ENCODE measurements at places on chromosomes 13 and 19.

DNA sequence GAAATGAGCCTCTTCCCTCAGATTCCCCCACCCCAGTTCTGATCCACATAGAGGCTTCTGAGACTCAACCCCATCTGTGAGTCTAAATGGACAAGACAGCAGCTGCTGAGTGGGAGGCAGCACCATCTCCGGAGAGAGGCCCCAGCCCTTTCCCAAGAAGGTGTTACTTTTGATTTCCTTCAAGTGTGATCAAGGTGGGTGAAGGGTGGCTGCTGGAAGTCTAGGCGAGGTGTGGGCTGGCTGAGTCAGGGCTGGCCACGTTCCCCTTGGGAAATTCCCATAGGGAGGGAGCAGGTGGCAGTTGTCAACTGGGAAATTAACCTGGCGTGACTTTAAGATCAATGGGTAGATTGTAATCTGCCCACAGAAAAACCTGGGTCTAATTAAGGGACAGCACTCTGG, 148.0 kb downstream of the FOXO1 start:
- no peak overlapping the region for H3K4me3 ChIP-seq
- no peak for DNase-seq
- H3K36me3 ChIP-seq, result no peaks in the 10 kb centered on the region
- H3K4me1 ChIP-seq, result peaks cover 12% of the 10 kb centered on the region
- no peaks in the 10 kb centered on the region for H3K27me3 ChIP-seq

- no peaks in the 10 kb centered on the region for H3K36me3 ChIP-seq
- peak overlapping the region; percentile 31 for H3K4me3 ChIP-seq
- H3K27me3 ChIP-seq, result peaks cover 4% of the 10 kb centered on the region
- H3K4me1 ChIP-seq, result peaks cover 9% of the 10 kb centered on the region
These were observed 65.4 kb downstream of the GNG7 start for GRCh38 chr19:2636897-2637683.

- H3K4me3 ChIP-seq, result no peak overlapping the region
- no peaks in the 10 kb centered on the region for H3K4me1 ChIP-seq
- no peaks in the 10 kb centered on the region for H3K27me3 ChIP-seq
- no peak for DNase-seq
- H3K27ac ChIP-seq, result peak overlapping the region; percentile 74
These were observed 36.7 kb downstream of the FAM124A start for GRCh38 chr13:51258612-51259548.

DNA sequence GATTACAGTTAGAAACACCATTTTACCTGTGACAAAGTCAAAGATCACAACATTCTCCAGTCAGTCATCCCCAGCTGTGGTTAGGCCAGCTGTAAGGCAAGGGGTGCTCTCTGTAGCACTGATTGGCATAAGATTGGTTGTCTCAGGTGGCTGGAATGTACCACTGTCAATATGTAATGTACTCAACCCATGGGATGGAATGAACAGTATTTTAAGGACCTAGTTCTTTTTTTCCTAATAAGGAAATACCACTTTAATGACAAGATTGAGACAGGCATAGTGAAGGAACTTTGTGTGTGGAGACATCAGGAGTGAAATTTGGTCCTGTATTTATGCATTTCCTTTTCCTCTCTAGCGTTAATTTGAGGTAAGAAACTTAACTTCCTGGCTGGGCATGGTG, 310.7 kb downstream of the ITGBL1 start:
- H3K27ac ChIP-seq, result no peak overlapping the region
- H3K36me3 ChIP-seq, result no peaks in the 10 kb centered on the region
- DNase-seq, result no peak

DNA sequence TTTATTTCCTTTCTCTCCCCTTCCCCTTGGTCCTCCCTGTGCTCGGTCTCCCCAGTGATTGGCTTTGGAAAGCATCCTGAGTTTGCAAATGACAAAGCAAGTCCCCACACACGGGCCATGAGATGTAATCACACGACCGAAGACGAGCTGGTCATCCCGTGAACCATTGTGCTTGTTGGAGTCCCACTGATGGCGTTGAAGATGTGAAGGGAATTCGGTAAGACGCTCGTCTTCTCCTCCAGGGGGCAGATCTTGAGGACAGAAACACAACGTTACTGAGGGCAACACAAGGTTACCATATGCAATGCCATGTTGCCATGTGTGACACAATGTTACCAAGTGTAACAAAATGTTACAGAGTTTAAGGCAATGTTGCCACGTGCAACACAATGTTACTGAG, 42.0 kb upstream of the SLC15A1 start:
- H3K27ac ChIP-seq, result no peak overlapping the region
- DNase-seq, result no peak
- no peaks in the 10 kb centered on the region for H3K4me1 ChIP-seq
- peaks cover 7% of the 10 kb centered on the region for H3K36me3 ChIP-seq
- H3K27me3 ChIP-seq, result no peaks in the 10 kb centered on the region

GRCh38 chr13:113075711-113076110, 29.9 kb upstream of the F7 start:
- no peak overlapping the region for H3K4me3 ChIP-seq
- DNase-seq, result no peak
- H3K27ac ChIP-seq, result peak overlapping the region; percentile 37

- no peaks in the 10 kb centered on the region for H3K4me1 ChIP-seq
- H3K27ac ChIP-seq, result no peak overlapping the region
- DNase-seq, result no peak
- no peaks in the 10 kb centered on the region for H3K27me3 ChIP-seq
- H3K4me3 ChIP-seq, result no peak overlapping the region
- H3K36me3 ChIP-seq, result no peaks in the 10 kb centered on the region
These were observed 541.8 kb upstream of the SLC10A2 start for GRCh38 chr13:103607995-103608394.

DNA sequence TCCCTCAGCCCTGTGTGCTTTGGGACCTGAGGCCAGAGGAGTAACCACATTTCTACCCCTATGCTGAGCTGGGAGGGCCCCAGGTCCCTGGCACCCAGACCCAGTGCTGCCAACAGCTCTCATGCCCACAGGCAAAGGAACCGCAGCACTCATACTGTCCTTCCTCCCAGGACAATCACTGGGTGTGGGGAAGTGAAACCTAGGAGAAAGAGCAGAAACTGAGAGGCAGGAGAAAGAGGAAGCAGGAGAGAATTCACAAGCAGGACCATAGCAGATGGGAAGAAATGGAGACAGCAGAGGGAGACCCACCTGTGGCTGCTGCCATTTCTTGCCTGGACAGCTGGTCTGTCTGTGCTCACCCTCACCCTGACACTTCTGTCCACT, 18.9 kb downstream of the CCDC97 start:
- H3K27ac ChIP-seq, result no peak overlapping the region
- peaks cover 11% of the 10 kb centered on the region for H3K27me3 ChIP-seq
- H3K4me1 ChIP-seq, result peaks cover 25% of the 10 kb centered on the region
- H3K36me3 ChIP-seq, result no peaks in the 10 kb centered on the region

GRCh38 chr13:113589961-113590339, 5.4 kb downstream of the TFDP1 start:
- H3K27ac ChIP-seq, result peak overlapping the region; percentile 9
- H3K27me3 ChIP-seq, result no peaks in the 10 kb centered on the region
- no peak overlapping the region for H3K4me3 ChIP-seq
- peaks cover 9% of the 10 kb centered on the region for H3K4me1 ChIP-seq

GRCh38 chr19:55306712-55307111, 18.4 kb downstream of the TMEM150B start:
- peaks cover 16% of the 10 kb centered on the region for H3K36me3 ChIP-seq
- no peak overlapping the region for H3K27ac ChIP-seq
- no peak for DNase-seq

DNA sequence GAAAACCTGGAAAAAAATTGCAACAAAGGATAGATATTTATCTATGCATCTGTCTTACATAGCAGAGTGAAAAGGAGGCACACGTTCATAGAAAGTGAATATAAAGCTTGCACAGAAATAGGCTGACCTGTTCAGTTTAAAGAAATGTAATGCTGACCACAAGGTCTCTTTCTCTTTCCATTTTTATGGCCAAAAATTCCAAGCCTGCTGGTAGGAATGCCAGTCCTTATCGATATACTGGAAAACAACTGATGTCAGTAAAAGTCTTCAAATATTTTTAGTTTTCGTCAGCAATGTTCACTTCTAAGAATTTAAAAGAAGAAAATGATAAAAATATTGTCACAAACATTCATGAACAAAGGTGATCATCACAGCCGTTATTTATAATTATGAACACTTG, 59.0 kb upstream of the MCF2L start:
- H3K27me3 ChIP-seq, result no peaks in the 10 kb centered on the region
- H3K4me1 ChIP-seq, result peaks cover 12% of the 10 kb centered on the region
- no peak for DNase-seq
- H3K4me3 ChIP-seq, result no peak overlapping the region
- no peak overlapping the region for H3K27ac ChIP-seq
- peaks cover 20% of the 10 kb centered on the region for H3K36me3 ChIP-seq

GRCh38 chr13:94249512-94249911, 230.0 kb downstream of the DCT start:
- peaks cover 21% of the 10 kb centered on the region for H3K4me1 ChIP-seq
- peak overlapping the region; percentile 29 for H3K27ac ChIP-seq
- H3K4me3 ChIP-seq, result no peak overlapping the region

GRCh38 chr19:14672188-14672872, 2.3 kb downstream of the ADGRE3 start:
- H3K36me3 ChIP-seq, result no peaks in the 10 kb centered on the region
- no peak overlapping the region for H3K27ac ChIP-seq
- no peak for DNase-seq
- no peaks in the 10 kb centered on the region for H3K4me1 ChIP-seq

DNA sequence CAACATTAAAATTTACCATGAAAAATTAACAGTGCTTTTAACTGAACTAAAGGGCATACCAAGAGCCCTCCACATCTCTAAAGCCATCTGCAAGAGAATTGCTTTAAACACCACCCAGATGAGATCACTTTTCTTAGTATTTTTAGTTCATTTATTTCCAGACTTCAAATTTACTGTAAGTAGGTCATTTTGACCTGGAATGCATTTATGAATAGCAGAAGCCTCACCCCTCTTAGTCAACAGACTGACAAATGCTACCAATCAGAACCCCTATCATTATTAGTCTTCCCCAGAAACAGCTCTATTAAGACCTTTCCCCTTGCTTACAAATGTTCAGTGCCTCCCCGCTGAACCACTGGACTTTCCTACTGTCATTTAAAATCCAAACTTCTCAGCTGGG, 27.3 kb downstream of the RUBCNL start:
- no peaks in the 10 kb centered on the region for H3K4me1 ChIP-seq
- no peaks in the 10 kb centered on the region for H3K27me3 ChIP-seq
- H3K27ac ChIP-seq, result no peak overlapping the region
- no peak for DNase-seq

Data from progenitor cell of endocrine pancreas (in vitro differentiated cells).